ENCODE measurements at places on chromosomes 2 and 18. TPM values are rescaled to one million over a fixed set of nuclear protein-coding genes. Genes with fewer than 3 reads are reported as not detected.

The RAB6D gene
- total RNA-seq, result not detected

The ANKRD30B gene
- total RNA-seq, result not detected

The LYPD6 gene
- total RNA-seq, result 0.31 TPM

The CNDP1 gene
- total RNA-seq, result not detected

The TACR1 gene
- total RNA-seq, result 3.4 TPM

The BCL11A gene
- total RNA-seq, result 10.6 TPM

The CPLX4 gene
- not detected for total RNA-seq

The EVX2 gene
- total RNA-seq, result 0.08 TPM

The ELOA2 gene
- total RNA-seq, result not detected

The DUSP28 gene
- total RNA-seq, result 4.0 TPM

DNA sequence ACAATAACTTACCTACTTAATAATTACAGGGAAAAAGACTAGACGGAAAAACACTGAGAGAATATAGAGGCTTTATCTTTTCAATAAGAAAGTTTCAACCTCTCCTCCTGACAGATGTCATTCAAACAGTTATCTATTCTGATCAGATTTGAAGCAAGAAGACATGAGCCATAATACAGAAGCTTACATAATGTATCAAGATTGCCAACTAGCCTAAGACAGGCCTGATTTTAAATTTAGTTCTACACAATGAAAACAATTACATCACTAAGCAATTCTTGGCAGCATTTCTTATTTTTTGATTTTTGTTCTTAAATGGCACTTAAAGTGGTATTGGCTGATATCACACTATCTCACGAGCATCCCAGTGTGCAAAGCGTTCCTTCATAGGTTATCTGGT is 41.6 kb downstream of the GPR155 start:
- ATAC-seq, result no peak

DNA sequence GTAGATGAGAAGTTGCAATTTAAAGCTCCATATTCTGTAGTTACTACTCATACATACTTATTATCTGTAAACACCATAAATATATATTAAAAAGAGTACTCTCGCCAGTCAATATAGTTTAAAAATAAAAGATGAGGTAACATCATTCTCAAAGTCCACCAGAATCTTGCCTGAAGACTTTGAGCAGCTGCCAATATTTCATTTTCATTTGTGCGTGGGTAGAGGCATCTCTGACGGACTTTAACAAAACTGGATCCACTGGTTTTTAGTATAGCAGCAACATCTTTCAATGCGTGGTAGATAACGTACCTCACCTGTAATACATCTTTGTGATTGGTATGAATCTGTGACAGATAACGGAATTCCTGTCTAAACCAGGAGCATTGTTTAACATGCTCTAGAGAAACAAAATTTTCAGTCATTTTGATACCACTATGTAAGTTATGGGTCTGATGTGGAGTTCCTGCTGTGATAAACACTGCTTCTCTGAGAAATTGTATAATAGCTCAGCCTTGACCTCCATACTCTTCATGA is 45.0 kb downstream of the WDR75 start:
- ATAC-seq, result no peak

DNA sequence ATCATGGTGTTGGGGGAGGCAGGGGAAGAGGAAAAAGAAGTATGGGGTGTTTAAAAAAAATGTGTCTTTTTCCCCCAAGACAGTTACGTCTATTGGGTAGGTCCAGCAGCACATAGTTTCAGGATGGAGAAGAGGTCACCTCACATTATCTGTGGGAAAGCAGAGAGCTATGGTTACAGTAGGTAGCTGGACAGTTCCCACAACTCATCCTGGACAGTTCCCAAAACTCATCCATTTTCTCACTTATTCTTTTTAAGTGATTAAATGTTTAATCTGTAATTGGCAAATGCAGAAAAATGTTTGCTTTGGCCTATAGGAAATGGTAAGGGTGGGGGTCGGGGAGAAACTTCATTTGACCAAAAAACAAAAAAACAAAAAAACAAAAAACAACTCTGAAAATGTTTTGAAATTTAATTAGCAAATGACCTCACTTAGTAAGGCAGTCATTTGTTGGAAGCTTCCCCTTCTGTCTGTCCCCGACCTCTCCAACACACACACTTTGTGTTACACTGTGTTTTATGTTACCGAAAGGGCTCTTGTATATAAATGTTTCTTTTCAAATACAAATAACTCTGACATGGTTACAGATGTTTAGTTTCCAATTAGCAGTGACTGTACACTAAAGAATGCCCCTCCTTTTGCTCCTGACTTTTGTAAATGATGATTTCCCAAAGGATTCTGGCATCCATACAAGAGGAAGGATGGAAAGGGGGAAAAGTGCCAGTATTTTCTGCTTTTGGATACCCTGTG is 173.3 kb upstream of the ZFP36L2 start:
- ATAC-seq, result peak; percentile 90

DNA sequence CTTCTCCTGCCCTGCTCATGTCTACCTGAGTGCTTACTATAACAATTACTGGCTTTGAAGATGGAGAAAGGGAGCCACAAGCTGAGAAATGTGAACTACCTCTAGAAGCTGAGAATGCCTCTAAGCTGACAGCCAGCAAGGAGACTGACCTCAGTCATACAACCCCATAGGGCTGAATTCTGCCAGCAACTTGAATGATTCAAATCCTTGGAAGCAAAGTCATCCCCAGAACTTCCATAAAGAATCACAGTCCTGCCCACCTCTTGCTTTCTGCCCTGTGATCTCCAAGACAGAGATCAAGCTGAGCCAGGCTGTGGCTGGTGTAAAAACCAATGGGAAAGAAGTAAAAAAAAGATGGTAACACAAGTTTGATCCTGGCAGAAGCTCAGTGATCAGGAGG is 288.2 kb upstream of the SPHKAP start:
- ATAC-seq, result no peak

GRCh38 chr2:44997963-44998362 is 11.3 kb downstream of the SIX2 start:
- no peak for ATAC-seq

DNA sequence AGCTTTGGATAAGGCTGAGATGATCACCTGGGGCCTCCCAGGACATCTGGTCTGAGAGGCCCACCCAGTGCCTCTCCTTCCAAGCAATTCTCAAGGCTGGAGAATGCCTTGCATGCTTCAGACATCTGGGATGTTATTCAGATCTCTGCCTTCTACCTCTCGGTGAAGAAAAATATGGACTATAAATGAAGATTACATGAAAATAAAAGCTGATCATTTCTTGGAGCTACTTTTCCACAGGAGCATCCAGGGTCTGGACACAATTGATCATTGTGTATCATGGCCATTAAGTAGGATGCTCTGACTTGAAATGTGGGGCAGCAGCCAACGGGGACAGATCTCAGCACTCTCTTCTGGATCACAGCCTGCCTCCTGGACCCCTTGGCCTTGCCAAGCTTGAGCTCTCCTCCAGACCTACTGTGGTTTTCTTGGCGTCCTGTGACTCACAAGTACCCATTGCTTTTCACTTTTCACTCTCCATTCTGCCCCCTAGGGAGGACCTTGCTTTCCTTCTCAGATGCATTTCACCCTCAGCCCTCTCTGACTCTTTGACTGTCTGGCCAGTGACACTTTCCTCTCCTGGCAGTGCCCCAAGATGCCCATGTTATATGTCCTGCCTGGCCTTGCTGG is 203.1 kb downstream of the INSIG2 start:
- no peak for ATAC-seq

DNA sequence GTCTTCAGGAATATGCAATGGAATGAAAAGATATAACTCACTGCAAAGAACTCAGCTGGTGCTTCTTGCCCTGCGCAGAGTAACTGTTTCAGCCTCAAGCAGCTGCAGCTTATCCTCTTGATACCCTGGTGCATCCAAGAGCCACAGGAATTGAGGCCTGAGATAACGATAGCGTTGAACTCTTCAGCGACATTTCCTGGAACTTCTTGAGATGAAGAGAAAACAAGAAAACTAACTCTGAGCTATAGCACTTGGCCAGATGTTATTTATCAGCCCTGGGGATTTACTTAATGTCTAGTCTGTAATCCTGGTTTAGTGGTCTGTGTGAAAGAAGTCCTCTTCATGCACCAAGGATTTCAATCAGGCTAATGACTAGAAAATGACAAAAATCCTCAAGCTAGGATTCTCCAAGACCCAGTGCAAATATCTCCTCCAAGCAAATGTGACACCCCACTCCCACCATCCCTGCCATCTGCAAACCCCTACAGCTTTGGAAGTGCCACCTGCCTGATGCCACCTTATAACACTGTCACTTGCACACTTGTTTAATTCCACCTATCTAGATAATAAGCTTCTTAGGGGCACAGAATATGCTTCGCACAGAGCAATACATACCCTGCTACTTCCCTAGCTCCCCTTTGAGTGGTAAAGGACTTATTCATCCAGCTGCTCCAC is 40.6 kb downstream of the EHD3 start:
- no peak for ATAC-seq

DNA sequence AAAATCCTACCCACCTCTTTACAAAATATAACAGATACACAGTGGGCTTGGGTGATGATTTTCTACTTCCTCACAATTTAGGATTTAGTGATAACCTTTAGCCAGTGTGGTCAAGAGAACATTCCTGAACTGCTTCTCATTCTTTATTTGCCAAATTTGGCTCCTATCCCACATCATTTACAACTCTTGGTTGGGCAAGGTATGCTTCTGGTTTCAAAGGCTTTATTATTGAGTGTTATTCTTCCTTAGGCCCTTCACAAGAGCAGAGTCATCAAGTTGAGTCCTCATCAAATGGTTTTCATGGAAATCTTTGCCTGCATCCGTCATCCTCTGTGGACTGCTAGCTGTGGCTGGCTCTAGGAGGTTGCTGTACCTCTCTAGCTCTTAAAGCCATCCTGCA is 472.0 kb upstream of the ETAA1 start:
- no peak for ATAC-seq

- ATAC-seq, result no peak
Measured at GRCh38 chr2:28492282-28492681, 3.6 kb upstream of the PLB1 start.

DNA sequence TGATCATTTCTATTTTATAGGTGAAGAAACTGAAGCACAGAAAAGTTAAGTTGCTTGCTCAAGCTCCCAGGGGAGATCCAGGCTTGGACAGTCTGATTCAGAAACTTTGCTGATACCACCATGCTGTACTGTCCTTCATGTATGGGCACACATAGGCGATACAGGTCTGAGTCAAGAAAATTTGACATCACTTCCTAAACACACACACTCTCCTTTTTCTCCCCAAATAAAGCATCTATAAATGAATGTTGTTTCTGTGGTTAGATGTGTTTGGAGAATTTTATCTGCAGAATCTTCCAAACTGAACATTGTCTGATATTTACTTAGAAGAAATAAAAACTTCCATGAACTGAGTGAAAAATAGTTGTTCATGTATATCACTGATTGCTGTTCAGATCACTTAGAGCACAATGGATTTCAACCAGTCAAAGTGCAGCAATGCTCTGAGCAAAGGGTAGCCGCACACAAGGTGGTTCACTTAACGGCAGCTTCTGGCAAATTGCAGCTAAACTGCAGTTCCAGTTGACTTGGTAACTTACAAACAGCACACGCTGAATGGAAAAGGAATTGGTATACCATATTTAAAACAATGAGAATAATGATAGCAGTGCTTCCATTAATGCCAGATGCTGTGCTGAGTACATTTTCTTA is 10.0 kb upstream of the AGFG1 start:
- ATAC-seq, result no peak

DNA sequence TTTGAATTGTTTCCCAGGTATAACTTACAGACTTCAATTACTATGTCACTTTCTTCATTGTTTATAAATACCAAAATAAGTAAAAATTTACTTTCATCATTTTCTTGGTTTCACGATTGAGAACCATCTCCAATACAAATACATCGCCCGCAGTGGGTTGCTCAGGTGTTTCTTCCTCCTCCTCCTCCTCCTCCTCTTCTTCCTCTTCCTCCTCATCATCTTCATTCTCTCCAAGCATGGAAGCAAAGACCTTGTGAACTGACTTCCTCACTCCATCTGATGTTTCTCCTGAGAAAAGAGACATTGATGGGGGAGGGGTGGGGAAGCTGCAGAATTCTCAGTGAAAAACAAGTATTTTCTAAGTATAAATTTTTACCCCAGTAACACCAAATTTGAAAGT is 6.6 kb downstream of the GTF3C3 start:
- no peak for ATAC-seq

DNA sequence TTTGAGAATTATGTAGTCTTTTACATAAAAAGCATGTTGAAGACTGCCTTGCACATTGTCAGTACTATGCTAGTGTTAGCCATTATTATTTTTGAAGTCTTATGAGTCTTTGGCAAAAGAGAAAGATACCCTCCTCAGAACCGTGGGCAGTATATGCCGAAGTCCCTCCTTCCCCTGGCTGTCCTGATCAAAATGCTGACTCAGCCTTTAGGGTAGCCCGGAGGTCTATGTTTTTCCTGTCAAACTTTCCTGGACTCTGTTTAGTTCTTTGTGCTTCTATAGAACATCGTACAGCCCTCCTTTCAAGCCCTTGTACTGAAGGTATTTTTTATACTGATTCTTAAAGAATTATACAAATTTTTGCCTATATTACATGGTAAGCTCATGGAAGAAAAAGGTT is 264.7 kb upstream of the ATP5MC3 start:
- no peak for ATAC-seq

- no peak for ATAC-seq
Measured at GRCh38 chr2:215777465-215778044, 235.8 kb downstream of the MREG start.

GRCh38 chr2:239548965-239549595 is 148.3 kb upstream of the HDAC4 start:
- no peak for ATAC-seq

GRCh38 chr18:6482198-6482977 is 67.7 kb upstream of the L3MBTL4 start:
- peak; percentile 95 for ATAC-seq

DNA sequence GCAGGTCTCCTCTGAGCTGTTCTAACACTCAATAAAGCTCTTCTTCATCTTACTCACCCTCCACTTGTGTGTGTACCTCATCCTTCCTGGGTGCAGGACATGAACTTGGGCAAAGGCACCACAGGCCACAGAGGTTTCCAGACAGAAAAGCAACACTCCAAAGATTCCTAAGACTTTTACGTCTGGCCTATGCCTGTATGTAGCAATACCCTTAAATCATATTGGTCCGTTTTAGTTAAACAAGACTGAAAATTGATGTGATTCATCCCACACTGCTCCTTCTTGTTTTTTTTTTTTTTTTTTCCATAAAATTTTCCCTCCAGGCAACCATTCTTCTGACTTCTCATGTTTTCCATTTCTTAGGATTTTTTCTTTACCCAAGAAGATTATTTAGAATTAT is 404.3 kb downstream of the PID1 start:
- ATAC-seq, result no peak

DNA sequence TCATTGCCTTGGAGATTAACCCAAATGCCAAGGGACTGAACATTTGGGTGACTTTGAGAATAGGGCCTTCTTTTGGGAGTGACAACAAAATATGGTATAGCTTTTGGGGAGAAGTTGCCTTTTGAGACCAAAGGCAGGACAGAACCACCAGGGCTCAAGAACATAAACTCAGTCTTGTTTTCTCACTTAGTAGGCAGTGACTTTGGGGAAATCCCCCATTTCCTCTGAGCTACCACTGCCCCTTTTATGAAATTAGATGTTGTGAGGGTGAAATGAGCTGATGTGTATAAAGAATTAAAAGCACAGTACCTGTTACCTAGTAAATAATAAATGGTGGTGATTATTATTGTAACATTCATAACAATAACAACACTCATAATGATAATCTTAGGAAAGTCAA is 36.5 kb downstream of the GPD2 start:
- no peak for ATAC-seq
